ENCODE measurements at places on chromosomes 2 and 18.

DNA sequence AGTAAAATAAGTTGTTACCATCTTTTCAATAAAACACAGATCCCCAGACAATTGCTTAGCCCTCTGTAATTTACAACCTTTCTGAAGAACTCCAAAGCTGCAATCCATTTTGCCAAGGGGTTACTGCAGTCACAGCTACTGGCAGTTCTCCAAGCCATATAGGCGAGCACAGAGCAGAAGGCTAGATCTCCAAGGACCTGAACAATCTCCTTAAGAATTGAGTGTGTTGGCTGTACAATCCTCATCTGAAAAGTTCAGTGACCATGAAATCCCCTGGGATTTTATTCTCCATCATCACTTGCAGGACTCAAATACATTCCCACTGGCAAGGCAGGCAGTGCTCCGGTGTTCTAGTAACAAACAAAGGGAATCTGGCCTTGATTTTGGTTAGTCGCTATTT lies 103.9 kb upstream of the LRP1B start:
- DNase-seq, result no peak

DNA sequence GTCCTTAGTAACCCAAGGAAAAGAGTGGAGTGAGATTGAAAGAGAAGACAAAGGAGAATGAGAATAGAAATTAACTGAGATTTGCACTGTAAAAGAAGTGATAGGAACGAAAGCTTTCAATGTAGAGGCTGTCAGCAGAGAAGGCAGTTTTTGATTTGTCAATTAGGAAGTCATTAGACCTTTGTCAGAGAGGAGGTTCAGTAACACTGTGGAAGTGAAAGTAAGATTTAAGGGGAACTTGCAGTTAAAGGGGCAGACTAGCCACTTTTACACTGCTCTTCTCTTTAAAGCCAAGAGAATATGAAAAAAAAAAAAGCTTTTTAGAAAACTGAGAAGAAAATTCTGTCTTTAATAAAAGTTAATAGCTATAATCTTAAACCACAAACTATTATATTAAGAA lies 11.5 kb upstream of the KYNU start:
- no peak for DNase-seq

- DNase-seq, result no peak
Measured at GRCh38 chr18:9858642-9859041, 27.1 kb upstream of the TXNDC2 start.

DNA sequence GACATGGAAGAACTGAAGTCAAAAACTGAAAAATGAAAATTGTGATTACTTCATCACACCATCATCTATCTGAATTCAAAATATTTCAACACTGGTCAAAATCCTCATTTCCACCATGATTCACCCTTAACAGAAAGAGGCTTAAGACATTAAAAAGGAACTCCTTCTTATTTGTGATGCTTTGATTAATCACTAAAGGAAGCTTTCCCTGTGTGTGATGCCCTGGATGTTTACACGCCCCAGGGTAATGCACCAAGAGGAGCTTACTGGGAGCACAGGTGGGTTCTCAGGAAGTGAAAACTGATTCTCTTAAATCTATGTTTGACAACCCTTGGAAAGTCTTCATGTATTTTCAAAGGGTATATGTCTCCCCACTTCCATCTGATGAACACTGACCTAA lies 11.5 kb downstream of the GRB14 start:
- no peak for DNase-seq

GRCh38 chr2:218882866-218883366 lies 2.3 kb downstream of the WNT10A start:
- DNase-seq, result no peak

DNA sequence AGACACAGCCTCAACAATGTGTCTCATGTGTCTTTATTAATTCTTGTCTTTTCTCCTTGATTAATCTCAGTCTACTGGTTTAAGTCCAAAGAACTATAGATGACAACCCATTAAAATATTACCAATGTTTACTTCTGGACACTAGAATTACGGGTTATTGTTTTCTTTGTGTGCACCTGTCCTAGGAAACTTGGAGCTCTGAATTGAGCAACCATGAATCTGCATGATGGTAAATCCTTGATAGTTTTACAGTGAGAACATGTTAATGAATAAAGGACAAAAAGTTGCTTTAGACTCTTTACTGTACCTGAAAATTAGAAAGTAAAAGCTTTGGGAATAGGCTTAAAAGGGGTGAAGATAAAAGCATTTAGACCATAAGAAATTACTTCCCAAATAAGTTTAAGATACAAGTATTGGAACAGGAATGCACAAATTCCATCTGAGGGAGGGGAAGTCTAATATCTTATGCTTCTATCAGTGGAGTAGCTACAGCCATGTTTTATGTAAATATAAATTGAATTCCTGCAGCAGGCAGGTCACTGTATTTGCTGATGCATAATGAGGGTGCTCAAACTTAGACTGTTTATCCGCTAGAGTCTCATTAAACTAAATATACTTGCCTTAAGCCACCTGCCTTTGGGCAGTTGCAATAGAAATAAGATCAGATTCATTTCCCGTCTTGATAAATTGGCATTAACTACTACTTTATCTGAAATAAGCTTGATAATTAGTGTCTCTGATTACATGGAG lies 603.7 kb upstream of the GCFC2 start:
- no peak for DNase-seq

DNA sequence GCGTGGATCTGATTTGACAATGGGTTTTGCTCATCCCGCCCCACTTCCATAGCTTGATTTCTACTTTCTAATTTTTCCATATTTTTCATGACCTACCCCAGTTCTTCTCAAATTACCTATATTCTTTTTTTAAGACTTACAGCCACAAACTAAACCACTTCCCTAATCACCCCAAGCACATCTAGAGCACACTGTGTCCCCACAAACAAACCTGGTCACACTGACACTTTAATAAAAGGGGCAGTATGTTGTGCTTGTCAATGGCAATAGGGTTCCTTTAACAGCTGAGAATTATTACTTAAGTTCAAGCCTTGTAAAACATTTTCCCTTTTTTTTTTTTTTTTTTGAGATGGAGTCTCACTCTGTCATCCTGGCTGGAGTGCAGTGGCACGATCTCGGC lies 47.1 kb downstream of the MREG start:
- DNase-seq, result no peak

- DNase-seq, result no peak
Measured at GRCh38 chr2:184141866-184142265, 456.5 kb upstream of the ZNF804A start.

- no peak for DNase-seq
Measured at GRCh38 chr2:66331176-66331575, 103.7 kb upstream of the MEIS1 start.

- no peak for DNase-seq
Measured at GRCh38 chr2:9772999-9773902, 70.0 kb upstream of the TAF1B start.

DNA sequence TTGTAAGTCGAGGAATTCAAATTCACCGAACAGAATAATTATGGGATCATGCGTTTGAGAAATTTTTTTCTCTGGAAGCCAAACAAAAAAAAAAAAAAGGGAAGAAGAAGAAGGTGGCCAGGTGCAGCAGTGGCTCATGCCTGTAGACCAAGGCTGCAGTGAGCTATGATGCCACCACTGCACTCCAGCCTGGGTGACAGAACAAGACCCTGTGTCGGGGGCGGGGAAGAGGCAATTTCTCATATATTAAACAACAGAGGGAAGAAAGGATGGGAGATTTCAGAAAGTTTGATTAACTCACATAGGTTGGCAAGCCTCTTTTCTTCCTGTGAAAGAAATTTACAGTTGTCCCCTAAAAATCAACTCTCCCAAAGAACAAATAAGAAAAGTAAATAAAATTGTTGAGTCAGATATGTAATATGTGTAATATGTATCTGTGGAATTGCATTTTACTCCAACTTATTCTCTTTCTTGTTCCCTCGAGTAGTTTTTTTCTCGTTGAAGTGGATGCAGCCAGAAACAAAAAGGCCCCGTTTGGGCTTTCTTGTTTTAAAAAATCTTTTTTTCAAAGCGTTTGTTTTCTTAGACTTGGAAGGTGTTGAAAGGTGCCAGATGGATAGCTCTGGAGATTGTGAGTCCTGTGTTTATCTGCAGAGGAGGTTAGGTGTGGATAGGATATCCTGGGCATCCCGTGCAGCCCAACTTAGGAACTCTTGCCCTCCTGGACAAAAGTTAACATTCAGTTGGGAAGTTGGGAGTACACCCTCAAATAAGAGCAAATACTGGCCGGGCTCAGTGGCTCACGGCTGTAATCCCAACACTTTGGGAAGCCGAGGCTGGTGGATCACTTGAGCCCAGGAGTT lies 25.4 kb upstream of the FMNL2 start:
- DNase-seq, result no peak

- no peak for DNase-seq
Measured at GRCh38 chr18:21513292-21513691, 87.2 kb downstream of the ESCO1 start.

- peak; percentile 80 for DNase-seq
Measured at GRCh38 chr2:61905372-61906185, at the start of gene COMMD1. Gene COMMD1 (plus strand): TSS chr2:61905674. CDS start chr2:61905679, 5 bp downstream.

DNA sequence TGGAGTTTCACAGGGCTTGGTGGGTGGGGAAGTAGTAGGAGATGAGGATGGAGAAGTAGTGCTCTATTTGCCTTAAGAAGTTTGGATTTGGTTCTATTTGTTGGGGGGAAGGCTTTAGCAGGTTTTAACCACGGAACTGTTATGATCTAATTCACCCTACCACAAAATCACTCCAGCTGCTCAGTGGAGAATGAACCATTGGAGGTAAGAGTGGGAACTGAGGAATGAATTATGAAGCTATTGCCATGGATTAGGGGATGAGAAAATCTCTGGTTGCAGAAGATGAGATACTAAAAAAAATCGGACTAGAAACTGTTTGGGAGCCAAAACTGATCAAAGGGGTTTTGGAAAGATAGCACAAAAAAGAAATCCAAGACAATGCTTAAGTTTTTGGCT lies 488.9 kb downstream of the DLGAP1 start:
- DNase-seq, result no peak

DNA sequence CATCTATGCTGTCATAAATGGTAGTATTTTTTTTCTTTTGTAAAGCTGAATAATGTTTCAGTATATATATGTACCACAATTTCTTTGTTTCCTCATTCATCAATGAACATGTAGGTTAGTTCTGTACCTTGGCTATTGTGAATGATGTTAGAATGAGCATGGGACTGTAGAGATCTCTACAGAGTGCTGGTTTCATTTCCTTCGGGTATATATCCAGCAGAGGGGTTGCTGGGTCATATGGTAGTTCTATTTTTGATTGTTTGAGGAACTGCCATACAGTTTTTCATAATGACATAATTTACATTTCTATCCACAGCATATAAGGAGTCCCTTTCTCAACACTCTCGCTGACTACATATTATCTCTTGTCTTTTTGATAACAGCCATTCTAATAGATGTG lies 243.5 kb downstream of the CDH7 start:
- no peak for DNase-seq

- DNase-seq, result no peak
Measured at GRCh38 chr2:47344890-47345589, 57.9 kb upstream of the MSH2 start.

- peak; percentile 63 for DNase-seq
Measured at GRCh38 chr2:157261199-157261782, 3.8 kb downstream of the GALNT5 start.

DNA sequence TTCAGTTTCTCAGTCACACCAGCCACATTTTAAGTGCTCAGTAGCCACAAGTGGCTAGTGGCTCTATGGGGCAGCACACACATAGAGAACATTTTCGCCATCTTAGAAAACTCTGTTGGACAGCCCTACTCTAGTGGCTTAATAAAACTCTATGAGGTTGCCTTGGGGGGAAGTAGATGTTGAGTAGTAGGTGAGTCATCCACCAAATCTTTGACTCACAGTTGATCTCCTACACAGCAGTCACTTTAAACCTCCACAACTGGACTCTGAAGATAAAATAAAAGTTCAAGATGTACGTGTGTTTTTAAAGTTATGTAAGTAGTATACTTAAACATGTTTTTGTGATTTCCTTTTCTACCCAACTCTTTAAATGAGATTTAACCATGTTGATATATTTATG lies 379.0 kb downstream of the SETBP1 start:
- no peak for DNase-seq

DNA sequence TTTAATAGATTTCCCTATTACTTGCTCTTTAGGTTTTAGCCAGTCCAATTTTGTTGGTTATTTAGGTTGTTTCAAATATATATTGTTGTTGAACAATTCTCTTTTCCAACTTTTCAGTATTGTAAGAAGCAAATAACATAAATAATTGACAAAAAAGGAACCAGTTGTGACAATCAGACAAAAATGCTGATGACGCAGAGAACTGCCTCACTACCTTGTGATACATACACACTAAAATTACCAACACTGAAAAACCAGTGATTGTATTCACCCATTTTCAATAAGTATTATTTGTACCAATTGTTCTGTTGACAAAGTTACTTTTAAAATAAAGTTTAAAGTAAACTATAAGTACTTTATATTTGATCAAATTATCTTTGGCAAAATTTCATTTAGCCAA lies 43.1 kb upstream of the NABP1 start:
- no peak for DNase-seq

DNA sequence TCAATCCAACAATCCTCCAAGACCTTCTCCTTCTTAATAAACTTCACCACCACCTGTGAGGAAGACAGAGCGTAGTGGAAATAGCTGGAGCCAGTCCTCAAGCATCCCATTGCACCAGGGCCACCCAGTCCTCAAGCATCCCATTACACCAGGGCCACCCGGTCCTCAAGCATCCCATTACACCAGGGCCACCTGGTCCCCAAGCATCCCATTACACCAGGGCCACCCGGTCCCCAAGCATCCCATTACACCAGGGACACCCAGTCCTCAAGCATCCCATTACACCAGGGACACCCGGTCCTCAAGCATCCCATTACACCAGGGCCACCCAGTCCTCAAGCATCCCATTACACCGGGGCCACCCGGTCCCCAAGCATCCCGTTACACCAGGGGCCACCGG lies 13.3 kb upstream of the MTERF4 start:
- no peak for DNase-seq

DNA sequence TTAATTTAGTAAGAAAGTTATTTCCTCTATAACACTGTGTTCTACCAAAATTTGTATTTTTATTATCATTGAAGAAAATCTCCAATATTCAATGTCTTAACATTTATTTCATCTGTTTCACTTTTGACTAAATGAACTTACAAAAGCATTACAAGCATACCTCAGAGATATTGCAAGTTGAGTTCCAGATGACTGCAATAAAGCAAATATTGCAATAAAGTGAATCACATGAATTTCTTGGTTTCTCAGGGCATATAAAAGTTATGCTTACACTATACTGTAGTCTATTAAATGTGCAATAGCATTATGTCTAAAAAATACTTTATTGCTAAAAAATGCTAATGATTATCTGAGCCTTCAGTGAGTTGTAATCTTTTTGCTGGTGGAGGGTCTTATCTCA lies 78.3 kb downstream of the TTC32 start:
- DNase-seq, result no peak

GRCh38 chr2:31877008-31877407 lies 133.8 kb downstream of the MEMO1 start:
- DNase-seq, result no peak
